ENCODE measurements at places on chromosomes 5 and 9.

- DNase-seq: no peak
Observed at GRCh38 chr5:104372796-104373195, 810.2 kb upstream of the NUDT12 start.

DNA sequence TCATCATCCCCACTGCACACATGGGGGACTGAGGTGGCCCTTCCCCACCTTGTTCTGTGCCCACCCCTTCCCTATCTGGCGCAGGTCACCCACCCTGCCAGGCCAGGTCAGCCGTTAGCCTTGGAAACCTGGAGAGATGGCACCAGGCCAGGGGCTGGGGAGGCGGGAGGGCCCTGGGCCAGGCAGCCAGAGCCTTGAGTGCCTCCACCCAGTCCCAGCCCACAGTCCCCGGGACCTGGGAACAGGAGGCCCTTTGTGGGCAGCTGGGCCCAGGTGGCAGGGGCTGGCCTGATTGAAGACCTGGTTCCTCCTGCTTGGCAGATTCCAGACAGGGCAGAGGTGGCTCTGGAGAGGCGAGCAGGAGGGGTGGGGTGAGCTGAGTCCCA is 70.6 kb downstream of the LRSAM1 start:
- no peak for DNase-seq

GRCh38 chr9:91942201-91942600 is 7.8 kb downstream of the ROR2 start:
- DNase-seq: no peak

GRCh38 chr5:109164001-109164400 is 245.8 kb downstream of the PJA2 start:
- no peak for DNase-seq

DNA sequence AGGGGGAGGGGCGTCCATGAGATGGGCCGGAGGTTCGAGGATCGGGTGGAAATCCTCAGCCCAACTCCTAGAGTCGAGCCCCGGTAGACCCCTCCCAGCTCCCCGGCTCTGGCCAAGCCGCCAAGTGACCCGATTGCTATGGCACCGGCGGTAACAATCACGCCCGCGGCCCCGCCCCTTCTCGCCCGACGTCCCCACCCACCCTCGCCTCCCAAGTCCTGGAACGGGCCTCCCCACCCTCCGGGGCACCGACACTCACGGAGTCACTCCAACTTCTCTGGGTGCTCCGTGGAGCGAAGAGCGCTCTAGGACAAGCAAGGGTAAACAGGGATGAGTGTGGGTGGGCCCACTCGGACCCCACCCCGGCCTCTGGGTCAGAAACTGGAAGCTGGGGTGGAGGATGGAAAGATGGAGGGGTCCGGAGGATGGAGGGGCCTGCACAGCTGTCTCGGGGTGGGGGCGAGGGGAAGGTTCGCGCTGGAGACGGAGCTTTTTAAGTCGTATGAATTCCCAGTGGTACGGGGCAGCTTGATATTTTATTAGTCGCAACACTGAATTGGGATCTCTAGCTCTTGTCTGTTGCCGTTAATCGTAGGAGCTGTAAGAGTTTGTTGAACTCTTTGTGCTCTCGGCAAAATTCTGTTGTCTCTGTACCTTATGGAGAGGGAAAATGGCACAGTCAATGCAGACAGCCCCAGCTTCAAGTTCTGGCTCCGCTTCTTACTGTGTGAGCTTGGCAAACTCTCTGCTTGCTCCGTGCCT is at the start of gene SPACA9:
TSS of gene SPACA9 (plus strand) at position 204 of the 762 bp plus-strand sequence. CDS start 5,050 bp downstream, outside the sequence.
- peak; percentile 17 for DNase-seq

GRCh38 chr5:83925321-83925954 is 204.8 kb upstream of the HAPLN1 start:
- no peak for DNase-seq

DNA sequence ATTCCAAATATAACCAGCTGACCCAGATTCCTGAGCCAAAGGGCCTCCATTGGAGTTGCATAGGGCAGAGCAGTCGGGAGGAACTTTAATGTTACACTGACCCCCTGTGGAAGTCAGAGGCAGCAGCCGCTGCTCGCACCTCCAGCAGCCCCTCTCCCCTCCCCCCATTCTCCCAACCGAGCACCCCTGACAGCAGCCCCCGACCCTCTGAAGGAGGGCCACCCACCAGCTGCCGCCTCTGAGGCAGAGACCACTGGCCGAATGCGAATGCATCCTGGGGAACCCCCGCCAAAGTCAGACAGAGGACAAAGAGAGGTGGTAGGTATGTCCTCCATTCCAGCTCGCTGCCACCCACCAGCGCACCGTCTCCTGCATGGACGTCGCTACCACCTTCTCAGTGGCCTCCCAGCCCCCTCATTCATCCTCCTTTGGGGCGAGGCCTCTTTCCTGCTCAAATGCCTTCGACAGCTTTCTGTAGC is 231.0 kb downstream of the CDK5RAP2 start:
- no peak for DNase-seq

- DNase-seq: no peak
Observed at GRCh38 chr5:39132792-39133191, 58.6 kb upstream of the RICTOR start.

DNA sequence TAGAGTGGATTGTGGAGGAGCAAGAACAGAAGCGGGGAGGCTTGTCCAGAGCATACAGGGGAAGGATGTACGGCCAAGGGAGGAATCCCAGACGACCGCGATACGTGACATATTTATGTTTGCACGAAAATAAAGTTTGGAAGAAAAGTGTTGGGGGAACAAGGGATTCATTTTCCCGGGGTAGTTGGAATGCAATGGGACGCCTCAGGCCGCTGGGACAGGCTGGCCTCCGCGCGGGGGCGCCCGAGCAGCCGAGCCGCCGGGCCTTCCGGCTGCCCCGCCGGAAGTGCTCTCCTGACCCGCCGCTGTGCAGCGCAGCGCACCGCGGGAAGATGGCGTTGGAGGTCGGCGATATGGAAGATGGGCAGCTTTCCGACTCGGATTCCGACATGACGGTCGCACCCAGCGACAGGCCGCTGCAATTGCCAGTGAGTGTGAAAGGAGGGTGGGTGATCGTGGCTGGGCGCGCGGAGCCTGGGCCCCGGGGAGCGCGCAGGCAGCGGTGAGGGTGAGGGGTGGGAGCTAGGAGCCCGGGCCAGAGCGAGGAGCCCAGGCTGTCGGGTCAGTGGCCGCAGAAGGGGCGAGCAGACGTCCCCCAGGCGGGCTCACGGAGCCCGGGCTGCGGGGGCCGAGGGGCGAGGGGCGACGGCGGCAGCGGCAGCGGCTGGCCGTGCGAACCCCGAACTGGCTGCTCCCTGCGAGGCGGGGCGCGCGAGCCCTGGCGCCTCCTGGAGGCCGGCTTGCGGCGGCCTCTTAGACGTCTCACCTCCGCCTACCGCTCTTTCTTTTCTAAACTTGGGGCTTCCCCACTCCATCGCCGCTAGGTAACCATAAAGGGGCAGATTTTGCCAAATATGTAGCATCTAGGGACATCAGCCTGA is at the start of gene PHAX:
TSS of gene PHAX (plus strand) at position 317 of the 881 bp plus-strand sequence. CDS start at position 333, 16 bp downstream.
- DNase-seq: peak; percentile 66

GRCh38 chr5:41831155-41831554 is 39.1 kb downstream of the OXCT1 start:
- no peak for DNase-seq

- DNase-seq: no peak
Observed at GRCh38 chr9:129442803-129443511, 177.9 kb downstream of the C9orf50 start.

- DNase-seq: no peak
Observed at GRCh38 chr5:105088102-105088501, 1525.5 kb upstream of the NUDT12 start.

GRCh38 chr5:127416906-127417305 is 100.5 kb upstream of the PRRC1 start:
- DNase-seq: no peak

DNA sequence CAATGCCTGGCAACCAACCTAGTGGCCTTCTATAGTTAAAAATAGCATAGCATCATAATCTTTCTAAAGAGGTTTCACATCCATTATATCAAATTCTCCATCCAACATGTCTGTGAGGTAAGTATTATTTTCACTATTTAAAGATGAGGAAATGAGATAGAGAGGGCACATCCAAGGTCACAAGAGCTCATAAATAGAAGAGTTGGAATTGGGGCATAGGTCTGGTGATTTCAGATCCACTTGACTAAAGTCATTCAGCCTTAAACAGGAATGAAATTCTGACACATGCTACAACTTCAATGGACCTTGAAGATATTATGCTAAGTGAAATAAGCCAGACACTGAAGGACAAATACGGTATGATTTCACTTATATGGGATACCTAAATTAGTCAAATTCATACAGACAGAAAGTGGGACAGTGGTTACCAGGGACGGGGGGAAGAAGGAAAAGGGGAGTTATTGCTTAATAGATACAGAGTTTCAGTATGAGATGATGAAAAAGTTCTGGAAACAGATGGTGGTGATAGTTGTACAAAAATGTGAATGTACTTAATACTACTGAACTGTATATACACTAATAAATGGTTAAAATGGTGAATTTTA is 259.6 kb upstream of the NR4A3 start:
- no peak for DNase-seq

- no peak for DNase-seq
Observed at GRCh38 chr5:77709340-77709739, 66.8 kb downstream of the TBCA start.

DNA sequence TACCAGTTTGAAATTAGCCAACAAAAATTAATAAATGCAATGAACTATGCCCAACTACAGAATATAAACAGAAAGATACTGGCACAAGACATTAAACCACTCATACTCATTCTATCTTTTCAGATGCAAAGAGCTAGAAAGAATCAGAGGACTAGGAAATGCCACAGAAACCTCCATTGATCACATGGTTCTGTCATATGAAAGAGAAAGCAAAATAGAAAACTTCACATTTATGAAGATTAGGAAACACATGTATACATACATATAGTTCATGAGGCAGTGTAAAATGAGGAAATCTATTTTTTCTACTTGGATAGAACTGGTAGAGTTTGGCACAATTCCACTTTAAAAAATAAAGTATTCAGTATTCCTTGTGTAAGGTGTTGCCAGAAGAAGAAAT is 275.1 kb upstream of the PTGER4 start:
- DNase-seq: peak; percentile 51

DNA sequence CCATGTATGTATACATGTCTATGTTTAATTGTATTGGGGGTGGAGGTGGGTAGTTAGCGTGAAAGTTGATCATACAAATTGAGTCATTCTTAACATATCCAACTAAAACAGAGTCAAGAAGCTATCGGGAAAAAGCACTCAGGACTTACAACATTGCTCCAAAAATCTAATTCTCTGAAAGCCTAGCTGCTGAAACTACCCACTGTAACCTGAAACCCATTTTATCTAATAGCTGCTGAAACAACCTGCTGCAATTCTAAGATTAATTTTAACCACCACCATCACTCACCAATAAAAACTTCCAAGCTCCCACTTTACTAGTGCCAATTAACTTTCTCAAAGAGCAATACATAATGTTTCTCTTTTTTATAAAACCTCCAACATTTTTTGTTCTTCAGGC is 32.2 kb downstream of the KCNV2 start:
- no peak for DNase-seq

- DNase-seq: no peak
Observed at GRCh38 chr9:14219850-14220249, 94.1 kb downstream of the NFIB start.

DNA sequence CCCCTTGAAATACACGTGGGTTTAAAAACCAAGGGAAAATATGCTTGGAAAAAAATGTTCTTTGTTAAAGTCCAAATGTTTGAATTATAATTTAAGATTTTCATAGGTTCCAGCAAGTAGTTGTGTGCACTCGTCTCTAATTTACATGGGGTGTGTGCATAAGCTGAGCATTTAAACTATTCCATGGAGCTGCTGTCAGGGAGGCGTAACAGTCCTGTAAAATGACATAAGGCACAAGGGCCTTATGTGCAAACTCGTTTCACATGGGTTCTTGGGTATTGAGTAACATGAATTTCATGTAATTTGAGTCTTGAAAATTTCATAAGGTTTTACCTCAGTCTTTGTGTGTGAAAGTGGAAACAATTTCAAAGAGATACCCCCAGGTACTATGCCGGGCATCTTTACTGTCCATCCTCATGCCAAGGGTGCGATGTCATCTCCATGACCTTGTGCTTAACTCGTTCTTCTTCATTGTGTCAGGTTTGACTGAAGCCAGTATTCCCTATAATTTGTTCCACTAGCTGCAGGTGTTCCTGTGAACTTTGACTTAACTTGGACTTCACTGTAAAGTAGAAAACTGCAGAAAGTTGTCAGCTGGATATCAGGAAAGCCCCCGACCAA is 359.3 kb downstream of the SH3GL2 start:
- DNase-seq: no peak

DNA sequence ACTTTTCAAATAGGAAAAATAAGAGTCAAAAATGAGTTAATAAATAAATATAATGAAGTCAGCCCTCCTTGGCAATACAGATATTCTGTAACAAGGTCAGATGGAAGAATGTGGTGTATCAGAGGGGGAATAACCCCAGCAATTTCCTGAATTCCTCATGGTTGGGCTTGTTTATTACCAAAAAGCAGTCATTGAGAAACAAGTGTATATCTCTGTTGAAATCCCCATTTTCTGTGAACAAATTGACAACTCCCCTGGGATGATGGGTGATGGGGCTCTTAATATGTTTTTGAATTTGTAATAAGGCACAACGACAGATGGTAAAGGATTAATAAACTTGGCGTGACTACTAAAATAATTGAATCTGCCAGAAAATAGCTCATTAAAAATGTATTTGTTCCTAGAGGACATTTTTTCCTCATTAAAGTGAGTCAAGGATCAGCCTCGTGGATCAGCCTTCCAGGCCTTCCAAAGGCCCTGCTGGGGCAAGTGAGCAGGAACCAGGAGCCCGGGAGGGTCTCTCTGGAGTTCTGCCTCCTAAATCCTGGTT is 34.2 kb downstream of the THBS4 start:
- DNase-seq: no peak

- DNase-seq: no peak
Observed at GRCh38 chr5:147051193-147051592, 172.6 kb upstream of the PPP2R2B start.

- no peak for DNase-seq
Observed at GRCh38 chr9:23635276-23635675, 190.8 kb downstream of the ELAVL2 start.

GRCh38 chr9:127570533-127571111 is 41.5 kb upstream of the STXBP1 start:
- no peak for DNase-seq

- DNase-seq: no peak
Observed at GRCh38 chr9:119451426-119451825, 82.2 kb upstream of the BRINP1 start.

DNA sequence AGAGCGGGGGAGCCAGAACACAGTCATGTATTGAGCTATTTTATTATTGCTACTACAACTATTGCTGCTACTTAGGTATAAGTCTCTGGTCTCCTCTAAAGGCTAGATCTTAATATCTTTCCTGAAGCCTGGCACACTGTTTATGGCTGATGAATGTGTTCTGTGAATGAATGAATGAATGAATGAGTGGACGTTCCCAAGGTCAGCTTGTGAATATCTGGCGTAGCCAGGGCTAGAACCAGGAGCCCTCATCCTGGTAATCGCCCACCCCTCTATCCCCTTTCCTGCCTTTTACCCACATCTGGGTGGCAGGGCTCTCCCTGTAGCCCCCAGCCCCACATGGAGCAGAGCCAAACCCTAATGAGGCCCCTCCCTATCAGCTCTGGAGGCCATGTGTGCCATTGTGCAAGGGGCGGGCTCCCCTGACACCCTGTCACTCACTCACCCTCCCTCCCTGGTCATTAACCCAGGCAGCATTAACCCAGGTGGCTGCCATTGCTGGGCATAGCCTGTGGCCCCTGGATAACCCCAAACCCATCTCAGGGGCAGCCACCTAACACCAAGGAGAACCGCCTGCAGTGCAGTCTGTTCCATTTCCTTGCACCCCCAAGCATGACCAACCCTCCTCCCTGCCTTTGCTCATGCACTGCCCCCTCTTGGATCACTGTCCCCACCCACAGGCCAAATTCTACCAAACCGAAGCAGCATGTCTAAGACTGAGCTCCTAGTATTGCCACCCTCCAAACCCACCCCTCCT is 2.0 kb upstream of the AKNA start:
- DNase-seq: no peak
